ENCODE measurements at places on chromosomes 4 and X. TPM values are rescaled to one million over a fixed set of nuclear protein-coding genes. Genes with fewer than 3 reads are reported as not detected.
A peak's percentile ranks its signal among the peaks of the same experiment; 100 is the strongest.

Gene BMPR1B
- 22.7 TPM for polyA plus RNA-seq

GRCh38 chr4:84578540-84579402 lies 4.2 kb upstream of the CDS1 start:
- DNase-seq = peak; percentile 50

DNA sequence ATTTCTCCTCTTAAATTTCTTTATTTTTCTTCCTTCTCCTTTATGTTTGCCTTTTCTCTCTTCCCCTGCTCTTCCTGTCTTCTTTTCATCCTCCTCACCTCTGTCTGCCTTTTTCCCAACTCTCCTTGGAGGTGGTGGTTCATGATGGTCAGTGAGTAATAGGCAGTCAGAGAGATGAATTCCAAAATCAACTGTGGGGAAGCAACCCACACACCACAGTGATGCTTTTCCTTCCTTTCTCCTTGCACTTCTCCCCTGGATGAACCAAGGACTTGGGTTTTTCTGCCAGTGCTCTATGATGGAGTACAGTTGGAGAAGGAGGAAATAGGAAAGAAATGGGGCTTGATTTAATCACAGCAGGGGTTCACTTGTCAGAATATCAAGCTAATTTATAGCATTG lies 153.8 kb downstream of the DCK start:
- DNase-seq = no peak

DNA sequence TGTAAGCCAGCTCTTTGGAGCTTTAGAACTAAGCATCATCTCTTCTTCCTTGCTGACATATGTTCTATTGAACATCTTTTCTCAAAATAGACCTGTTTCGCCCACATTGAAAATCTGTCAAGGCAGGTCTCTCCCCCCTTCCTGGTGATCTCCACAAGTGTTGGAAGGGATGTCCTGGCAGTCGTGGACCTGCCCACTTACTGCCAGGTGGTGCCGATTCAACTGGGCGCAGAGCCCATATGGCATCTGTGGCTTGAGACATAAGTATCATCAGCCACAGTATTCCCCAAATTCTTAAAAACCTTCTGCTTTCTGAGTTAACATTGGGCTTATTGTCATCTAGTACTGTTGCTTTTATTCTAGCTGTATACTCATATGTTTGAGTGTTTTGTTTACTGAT lies 969.3 kb upstream of the FTHL17 start:
- no peak for DNase-seq

GRCh38 chrX:8404926-8405325 lies 59.7 kb upstream of the VCX3B start:
- DNase-seq = no peak
